Motor neuron (in vitro differentiated cells): ENCODE measurements at places on chromosomes 7 and 10. TPM values are rescaled to one million over a fixed set of nuclear protein-coding genes. Genes with fewer than 3 reads are reported as not detected.

DNA sequence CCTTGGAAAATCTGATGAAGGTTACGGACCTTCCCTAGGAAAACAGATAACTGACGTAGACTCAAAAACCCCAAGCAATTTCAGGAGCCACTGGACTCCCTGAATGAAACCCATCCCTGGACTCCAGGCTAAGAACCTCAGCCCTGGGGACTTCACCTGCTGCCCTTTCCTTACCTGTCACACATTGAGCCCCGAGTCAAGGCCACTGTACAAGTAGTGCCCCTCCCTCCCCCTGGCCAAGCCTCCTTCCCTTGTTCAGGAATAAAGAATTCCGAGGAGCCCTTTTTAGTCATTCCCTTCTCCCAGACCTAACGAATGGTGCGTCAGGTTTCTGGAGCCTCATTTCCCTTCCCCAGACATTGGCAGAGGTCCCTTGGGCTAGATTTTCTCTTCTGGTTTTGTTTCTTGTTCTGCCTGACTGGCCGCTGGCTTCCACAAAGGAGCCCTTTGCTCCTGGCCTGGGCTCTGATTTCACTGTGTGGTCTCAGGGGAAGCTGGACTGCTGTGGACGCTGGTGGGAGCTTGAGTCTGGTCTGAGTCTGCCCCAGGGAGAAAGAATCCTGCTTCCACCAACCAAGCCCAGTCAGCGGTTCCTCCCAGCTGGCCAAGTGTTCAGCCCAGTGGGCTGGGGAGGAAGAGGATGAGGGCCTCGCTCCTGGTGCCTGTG lies 31.7 kb downstream of the ZNF775 start:
- ATAC-seq: no peak

DNA sequence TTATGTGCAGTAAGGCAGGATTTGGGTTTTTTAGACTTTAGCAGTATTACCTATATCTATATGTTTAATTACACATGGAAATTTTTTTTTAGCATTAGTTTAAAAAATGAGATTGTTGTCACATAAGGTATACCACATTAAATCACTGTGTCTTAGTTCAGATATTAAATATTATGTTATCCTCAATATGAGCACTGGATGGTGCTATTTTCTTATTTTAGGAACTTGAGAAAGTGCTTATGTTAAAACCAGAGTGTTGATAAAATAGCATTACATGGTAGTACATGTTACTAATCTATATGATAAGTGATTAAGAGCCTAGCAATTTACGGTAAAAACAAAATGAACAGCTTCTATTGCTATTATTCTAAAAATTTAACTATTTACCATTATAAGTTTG lies 28.8 kb downstream of the MIOS start:
- no peak for ATAC-seq

- ATAC-seq: no peak
Observed at GRCh38 chr7:139241258-139241657, 10.2 kb downstream of the UBN2 start.

DNA sequence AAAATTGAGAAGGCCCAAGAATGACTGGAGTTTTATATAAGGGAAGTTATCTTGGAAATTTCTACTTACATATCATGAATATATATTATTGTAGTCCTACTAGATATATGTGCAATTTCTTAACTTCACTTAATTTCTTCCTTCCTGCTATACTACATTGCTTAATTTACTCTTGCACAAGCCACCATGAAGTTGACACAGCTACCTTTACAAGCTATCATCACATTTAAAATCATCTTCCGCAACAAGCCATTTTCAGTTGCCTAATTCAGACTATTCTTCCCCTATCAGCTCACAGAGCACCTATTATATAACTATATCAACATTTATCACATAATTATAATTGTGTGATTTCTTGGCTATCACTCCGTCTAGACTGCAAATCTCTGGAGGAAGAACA lies 418.4 kb downstream of the PARD3 start:
- no peak for ATAC-seq

DNA sequence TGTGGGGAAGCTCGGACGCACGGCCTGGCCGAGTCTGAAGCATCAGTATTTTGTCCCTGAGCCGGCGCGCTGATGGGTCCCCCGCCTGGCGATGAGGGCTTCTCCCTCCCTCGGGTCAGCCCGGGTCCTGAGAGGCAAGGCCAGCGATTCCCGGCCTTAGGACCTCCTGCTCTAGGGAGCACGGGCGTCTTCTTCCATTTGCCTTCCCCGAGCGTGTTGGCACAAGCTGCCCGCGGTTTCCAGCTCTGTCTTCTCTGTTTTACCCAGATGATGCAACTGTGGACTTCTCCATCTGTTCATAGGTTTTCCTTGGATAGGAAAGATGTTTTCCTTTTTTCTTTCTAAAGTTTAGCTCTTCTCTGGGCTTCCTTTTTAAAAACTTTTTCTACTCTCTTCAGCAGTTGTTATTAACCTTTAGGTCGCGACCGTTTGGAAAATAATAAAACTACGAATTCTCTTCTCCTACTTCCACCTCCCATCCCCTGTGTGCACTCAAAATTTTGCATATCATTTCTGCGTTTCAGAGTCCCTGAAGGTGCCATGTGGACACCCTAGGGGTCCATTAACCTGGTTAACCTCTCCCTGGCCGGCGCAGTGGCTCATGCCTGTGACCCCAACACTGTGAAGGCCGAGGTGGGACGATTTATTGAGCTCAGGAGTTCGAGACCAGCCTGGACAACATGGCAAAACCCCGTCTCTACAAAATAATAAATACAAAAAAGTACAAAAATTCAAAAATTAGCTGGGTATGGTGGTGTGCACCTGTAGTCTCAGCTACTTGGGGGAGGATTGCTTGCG lies 1.4 kb upstream of the SLC25A28 start:
- ATAC-seq: no peak

DNA sequence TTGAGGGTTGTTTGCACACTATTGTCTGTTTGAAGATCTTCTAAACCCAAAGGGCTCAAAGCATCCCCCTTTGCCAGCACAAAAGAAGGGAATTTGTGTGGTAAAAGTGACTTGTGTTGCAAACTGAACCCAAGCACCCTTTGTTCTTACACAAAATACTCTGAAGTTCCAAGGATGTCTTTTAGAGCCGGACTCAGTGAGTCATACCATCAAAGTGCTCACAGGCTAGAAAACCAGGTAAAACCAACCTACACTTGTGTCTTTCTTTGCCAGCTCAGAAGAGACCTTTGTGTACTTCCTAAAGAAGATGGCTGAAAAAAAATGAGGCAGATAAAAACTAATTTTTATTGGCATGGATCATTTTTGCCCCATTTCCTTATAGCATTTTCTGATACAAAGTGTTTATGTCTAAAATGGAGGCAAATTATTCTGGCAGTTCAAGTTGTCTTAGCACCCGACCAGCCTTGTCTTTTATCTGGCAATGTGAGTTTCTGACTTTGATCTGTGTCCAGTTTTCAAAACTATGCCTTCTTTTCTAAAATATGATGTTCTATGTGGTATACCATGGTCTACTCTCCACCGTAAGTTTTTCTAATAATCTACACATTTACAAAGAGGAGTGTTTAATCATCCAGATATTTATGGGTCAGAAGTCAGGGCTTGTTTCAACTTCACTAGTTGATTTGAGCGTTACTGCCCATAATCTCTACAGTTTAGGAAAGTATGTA lies 128.4 kb upstream of the FZD1 start:
- ATAC-seq: no peak

GRCh38 chr7:75667938-75668337 lies 70.8 kb downstream of the HIP1 start:
- no peak for ATAC-seq

- ATAC-seq: peak; percentile 87
Observed at GRCh38 chr10:103598654-103599115, 105.2 kb downstream of the NEURL1 start.

GRCh38 chr10:129096065-129096984 lies 370.7 kb upstream of the MGMT start:
- ATAC-seq: peak; percentile 79

- no peak for ATAC-seq
Observed at GRCh38 chr10:15754937-15755336, 35.2 kb upstream of the ITGA8 start.

DNA sequence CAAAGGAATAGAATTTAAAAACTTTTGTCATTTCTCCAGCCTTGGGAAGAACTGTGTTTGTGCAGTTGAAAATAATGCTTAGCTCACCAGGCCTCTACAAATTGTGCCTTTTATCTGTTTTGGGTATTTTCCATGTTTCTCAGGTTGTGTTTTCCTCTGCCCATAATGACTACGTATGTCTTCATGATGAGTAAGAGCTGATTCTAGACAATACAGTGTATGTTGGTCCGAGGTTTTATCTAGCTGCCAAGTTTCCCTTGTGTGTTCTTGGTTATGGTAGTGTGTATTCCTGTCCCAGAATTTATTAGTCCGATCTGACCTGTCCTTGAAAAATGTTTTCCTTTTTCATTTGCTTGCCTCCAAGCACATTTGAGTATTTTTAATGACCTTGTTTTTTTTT lies 83.7 kb upstream of the GLCCI1 start:
- no peak for ATAC-seq

Gene ZNF25
- total RNA-seq: 34.1 and 35.4 TPM in 2 replicates

Gene GRM3
- total RNA-seq: 0.05 TPM in 1 of 2 replicates, not detected in the other

Gene VGF
- total RNA-seq: 28.4 and 31.4 TPM in 2 replicates
